Stimulated activated CD4-positive, alpha-beta T cell treated with anti-CD3 and anti-CD28 coated beads, Interleukin-4, amount 100 ng/mL, for 1 hour (primary cell): ENCODE measurements at places on chromosomes 11 and 22.

DNA sequence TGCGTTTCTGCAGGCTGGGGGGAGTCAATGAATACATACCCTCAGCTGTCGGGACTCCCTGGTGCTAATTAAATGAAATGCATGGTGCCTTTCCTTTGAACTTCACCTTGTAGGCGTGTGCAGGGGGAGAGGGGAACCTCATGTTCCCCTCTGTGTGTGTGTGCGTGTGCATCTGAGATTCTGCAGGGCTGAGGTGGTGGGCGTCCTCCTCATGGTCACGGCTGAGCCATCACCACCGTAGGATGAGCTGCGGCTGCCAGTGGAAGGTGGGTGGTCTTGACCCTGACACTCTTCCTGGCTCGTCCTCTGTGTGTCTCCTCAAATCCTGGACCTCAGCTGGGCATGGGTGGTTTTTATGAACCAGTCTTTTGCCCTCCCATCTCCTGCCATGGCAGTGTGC, 53.0 kb upstream of the TTLL12 start:
- DNase-seq: no peak

- no peak for DNase-seq
Observed at GRCh38 chr11:75233754-75234172, 6.8 kb upstream of the TPBGL start.

GRCh38 chr11:16096336-16096735, 260.0 kb downstream of the SOX6 start:
- no peak for DNase-seq

DNA sequence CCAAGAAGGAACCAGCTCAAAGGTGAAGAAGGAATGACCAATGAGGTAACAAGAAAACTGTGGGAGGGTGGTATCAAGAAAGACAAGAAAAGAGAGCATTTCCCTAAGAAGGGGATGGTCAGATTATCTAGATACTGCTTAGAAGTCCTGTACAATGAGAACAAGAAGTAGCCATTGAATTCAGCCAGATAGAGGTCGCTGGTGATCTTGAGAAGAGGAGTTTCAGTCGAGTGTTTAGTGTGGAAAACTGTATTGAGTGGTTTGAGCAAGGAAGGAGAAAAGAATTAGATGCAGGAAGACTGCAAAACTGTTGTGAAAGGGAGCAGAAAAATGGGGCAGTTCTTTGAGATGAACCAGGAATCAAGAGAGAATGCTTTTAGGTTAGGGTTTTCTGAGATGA, 74.6 kb upstream of the FAT3 start:
- DNase-seq: no peak
